ENCODE measurements at places on chromosomes 7 and 10. TPM values are rescaled to one million over a fixed set of nuclear protein-coding genes. Genes with fewer than 3 reads are reported as not detected.

PON3 gene
- 29.1 TPM for total RNA-seq

PAX4 gene
- total RNA-seq: not detected

BTAF1 gene
- 16.4 TPM for total RNA-seq

DLX5 gene
- not detected for total RNA-seq

POU6F2 gene
- not detected for total RNA-seq
